ENCODE measurements at places on chromosomes 7 and 10.

DNA sequence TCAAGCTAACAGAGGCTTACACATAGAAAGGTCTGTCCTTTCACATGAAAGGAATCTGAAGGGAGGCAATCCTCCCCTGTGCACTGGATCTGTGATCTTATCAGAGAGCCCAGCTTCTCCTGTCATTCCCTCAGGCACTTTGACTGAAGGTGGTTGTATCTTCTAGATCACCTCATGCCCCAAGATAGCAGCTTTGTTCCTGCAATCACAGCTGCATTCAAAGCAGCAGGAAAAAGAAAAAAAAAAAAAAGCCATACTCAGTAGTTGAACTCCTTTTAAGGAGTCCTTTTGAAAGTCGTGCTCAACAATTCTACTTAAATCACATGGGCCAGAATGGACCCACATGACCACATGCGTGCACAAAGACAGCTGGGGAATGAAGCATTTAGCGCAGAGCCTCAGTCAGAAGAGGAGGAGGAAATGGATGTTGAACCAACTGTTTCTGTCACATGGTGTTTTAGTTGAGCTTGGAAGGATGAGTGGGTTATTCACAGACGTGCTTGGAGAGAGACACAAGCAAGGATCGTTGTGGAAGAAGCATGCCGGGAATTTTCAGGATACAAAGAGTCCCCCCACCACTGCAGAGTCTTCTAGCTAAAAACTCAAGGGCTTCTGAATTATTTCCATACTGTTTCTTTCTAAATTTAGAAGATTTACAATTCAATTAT lies 13.0 kb upstream of the PFKP start:
- no peak for DNase-seq

DNA sequence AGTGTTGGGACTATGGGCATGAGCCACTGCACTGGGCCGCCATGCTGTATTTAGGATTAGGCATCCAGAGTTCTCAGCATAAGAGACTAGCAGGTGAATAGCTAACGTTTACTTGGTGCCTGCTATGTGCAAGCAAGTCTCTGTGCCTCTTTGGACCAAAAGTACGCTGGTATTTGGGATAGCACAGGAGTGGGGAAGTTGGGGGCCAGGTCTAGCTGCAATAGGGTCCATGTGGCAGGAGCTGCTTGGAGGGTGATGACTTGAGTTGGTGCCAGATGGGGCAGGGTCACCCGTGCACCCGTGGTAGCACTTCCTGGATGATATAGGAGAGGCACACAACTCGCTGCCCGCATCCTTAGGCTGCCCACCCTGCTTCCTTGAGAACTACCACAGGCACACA lies 22.4 kb downstream of the NACAD start:
- DNase-seq: no peak

DNA sequence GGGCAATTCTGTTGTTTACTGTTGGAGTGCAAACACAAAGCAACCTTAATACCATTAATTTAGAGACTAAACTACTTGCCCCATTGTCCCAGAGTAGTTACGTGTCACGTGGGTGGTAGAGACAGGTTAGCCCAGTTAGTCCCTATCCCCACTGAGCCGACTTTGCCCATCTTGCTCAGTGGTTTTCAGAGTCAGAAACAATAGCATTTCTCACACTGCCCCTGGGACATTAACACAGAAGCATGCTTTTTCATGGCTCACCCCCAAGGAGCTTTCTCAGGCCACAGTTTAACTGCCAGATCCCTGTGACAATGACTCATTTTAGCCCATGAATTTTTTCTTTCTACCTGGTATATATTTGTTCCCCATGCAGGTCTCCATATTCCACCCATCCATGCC lies 271.0 kb downstream of the POU6F2 start:
- DNase-seq: no peak

- peak; percentile 63 for DNase-seq
Observed at GRCh38 chr7:139043823-139044812, 8.3 kb upstream of the ZC3HAV1L start.

- no peak for DNase-seq
Observed at GRCh38 chr10:76022366-76022765, 590.9 kb downstream of the LRMDA start.

- no peak for DNase-seq
Observed at GRCh38 chr7:151135525-151135845, 32.0 kb downstream of the GBX1 start.

DNA sequence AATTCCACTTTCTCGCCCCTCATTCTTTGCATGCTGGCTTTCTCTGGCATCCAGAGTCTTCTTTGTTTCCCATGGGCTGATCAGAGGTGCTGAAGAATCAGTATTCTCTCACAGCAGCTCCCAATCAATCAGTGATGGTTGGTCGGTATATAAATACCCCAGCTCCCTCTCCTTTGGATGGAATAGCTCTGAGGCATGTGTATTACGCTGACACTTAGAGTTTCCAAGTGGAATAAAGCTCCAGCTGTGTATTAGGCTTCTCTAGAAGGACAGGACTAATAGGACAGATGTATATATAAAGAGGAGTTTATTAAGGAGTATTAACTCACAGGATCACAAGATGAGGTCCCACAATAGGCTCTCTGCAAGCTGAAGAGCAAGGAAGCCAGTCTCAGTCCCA lies 218.3 kb upstream of the GRB10 start:
- no peak for DNase-seq

DNA sequence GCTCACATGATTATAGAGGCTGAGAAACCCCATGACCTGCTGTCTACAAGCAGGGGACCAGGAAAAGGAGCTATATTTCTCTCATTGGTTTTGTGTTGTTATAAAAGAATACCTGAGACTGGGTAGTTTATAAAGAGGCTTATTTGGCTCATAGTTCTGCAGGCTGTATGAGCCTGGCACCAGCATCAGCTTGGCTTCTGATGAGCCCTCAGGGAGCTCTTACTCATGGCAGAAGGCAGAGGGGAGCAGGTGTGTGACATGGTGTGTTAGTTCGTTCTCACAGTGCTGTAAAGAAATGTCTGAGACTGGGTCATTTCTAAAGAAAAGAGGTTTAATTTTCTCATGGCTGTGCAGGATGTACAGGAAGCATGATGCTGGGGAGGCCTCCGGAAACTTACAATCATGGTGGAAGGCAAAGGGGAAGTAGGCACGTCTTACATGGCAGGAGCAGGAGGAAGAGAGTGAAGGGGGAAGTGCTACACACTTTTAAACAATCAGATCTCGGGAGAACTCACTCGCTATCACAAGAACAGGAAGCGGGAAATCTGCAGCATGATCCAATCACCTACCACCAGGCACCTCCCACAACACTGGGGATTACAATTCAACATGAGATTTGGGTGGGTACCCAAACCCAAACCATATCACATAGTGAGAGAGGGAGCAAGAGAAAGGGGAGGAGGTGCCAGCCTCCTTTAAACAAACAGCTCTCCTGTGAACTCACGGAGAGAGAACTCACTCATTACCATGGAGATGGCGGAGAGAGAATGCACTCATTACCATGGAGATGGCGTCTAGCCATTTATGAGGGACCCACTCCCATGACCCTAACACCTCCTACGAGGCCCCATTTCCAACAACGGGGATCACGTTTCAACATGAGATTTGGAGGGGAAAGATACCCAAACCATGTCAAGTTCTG lies 133.4 kb downstream of the JCAD start:
- DNase-seq: no peak

GRCh38 chr10:116764979-116765378 lies 22.6 kb upstream of the HSPA12A start:
- DNase-seq: no peak

DNA sequence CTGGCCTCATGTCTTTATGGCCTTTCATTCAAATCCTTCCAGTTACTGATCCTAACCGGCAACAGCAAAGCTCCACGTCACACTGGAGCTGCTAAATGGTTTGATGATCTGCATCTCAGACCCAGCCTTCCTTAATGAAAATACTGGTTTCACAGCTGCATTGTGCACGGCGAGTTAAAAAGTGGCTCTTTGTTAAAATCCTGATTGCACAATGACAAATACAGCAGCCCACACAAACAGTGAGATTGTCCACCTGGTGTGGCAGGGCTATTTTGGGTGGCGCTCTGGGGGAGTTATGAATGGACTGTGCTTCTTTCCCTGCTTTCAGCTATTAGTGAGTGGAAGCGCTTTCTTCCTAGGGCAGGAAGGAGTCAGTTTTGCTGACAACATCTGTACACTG lies 63.4 kb upstream of the C1QL3 start:
- DNase-seq: no peak

DNA sequence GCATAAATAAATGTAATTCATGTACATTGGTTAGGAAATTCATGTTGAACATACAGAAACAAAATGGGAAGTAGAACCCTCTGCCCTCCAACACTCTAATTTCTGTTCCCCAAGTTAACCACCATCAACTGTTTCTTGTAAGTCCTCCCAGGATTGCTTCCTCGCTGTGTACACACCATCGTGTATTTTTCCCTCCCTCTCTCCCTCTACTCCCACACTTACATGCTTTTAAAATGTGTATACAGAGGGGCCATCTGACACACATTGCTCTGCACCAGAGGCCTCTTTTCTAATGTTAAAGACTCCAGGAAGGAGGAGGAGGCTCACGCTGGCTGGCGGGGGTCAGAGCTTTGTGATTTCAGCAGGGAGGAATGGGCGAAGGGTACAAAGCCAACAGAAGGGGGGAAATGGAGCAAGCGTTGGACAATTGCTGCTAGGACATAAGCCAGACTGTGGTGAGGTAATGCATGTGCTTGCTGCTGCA lies 1.9 kb upstream of the EPHA1 start:
- no peak for DNase-seq

GRCh38 chr7:32761451-32762205 lies 129.9 kb downstream of the KBTBD2 start:
- DNase-seq: no peak

GRCh38 chr7:37249240-37249639 lies 199.4 kb downstream of the ELMO1 start:
- no peak for DNase-seq

GRCh38 chr10:97640868-97641811 lies 669 bp downstream of the PI4K2A start:
- DNase-seq: no peak

- DNase-seq: no peak
Observed at GRCh38 chr10:79483948-79484347, 28.4 kb upstream of the EIF5AL1 start.

GRCh38 chr7:105932835-105933477 lies 30.1 kb upstream of the CDHR3 start:
- DNase-seq: no peak

GRCh38 chr7:104039363-104039762 lies 49.9 kb upstream of the RELN start:
- DNase-seq: no peak
